ENCODE measurements at places on chromosomes 5 and 9.
A peak's percentile ranks its signal among the peaks of the same experiment; 100 is the strongest.

GRCh38 chr5:13591621-13592020 lies 352.9 kb downstream of the DNAH5 start:
- peak; percentile 93 for DNase-seq

DNA sequence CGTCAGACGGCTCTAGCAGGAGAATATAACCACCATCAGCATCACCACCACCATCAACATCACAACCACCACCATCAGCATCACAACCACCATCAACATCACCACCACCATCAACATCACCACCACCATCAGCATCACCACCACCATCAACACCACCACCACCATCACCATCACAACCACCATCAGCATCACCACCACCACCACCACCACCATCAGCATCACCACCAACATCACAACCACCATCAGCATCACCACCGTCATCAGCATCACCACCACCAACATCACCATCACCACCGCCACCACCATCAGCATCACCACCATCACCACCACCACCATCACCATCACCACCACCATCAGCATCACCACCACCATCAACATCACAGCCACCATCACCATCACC lies 210.7 kb downstream of the C9orf50 start:
- no peak for DNase-seq

DNA sequence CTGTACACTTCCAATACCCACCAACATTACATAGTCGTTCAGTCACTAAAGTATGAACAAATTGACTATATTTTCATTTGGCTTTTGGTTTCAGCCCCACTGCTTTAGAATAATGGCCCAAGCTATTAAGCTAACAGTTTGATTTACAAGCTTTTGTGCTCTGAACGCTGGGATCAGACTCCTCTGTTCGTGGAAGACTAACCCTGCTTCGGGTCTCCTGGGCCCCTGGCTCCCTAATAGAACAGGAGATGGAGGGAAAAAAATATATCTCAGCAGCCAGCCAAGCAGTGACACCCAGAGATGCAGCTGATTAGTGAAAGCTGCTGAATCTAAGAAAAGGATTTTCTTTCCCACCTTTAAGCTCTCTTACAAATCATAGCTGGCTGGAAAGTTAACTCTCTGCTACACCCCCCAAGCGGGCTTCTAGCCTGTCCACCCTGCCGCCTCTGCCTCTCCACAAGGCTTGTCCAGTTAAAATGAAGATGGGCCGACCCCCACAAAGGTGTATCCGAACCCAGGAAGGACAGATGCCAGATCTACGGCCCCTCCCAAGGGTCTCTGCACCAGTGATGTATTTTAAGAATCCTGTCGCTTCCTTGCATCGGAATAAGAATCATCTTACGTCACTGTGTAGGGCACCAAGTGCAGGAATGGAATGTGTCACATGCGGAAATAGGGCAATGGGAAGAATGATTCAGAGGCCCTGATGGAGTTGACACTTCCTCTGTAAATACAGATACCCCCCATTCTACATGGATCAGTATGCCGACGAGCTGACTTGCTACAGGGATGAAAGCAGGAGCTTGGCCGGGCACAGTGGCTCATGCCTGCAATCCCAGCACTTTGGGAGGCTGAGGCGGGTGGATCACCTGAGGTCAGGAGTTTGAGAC lies 33.4 kb upstream of the BARHL1 start:
- no peak for DNase-seq

DNA sequence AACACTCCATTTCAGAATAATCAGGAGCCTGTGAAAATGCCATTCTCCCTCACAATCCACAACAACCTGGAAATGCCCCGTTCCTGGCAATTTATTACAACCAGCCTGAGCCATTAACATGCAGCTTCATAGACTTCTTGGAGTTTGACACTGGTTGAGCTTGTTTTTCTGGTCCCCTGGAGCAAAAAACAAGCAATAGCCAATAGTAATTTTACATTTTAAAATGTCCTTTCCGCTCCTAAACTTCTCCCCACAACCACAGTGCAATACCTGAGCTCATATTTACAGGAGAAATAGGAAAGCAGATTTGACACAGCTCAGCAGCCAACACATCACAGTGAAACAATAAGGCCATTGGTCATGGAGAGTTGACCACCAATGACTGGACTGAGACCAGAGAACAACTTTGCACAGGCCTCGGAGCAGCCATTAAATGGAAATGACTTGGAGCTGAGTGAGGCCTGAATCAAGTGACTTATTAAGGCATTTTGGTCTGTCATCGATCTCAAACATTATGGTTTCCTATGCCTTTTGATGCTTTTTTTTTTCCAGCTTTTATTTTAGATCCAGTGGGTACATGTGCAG lies 73.0 kb downstream of the ENC1 start:
- DNase-seq = no peak

- no peak for DNase-seq
Measured at GRCh38 chr5:67728326-67728890, 487.1 kb upstream of the PIK3R1 start.

- DNase-seq = no peak
Measured at GRCh38 chr9:110327716-110328115, 9.9 kb downstream of the TXNDC8 start.

DNA sequence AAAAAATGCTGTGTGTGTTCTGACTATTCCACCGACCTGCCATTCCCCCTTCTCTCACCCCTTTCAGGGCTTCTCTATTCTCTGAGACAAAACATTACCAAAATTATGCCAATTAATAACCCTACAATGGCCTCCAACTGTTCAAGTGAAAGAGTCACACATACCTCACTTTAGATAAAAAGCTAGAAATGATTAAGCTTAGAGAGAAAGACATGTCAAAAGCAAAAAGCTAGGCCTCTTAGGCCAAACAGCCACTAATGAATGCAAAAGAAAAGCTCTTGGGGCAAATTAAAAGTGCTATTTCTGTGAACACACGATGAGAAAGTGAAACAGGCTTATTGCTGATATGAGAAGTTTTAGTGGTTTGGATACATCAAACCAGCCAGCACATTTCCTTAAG lies 279.6 kb upstream of the GRAMD2B start:
- DNase-seq = no peak

DNA sequence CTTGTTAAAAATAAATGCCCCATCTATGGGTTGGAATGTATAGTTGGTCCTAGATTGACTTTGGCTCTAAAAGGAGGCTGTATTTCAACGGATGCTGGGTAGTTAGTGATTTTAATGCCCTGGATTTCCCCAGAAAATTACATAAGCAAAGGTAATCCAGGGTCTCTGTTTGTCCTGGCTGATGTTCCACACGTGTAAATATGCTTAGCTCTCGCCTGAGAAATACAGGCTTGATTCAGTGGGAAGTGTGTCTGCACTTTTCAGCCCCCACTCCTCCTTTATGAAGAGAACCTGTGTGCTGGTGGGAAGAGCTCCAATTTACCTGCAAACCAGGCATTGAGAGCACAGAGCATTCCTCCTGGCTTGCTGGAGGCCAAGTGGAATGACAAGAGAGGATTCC lies 294.6 kb upstream of the CLINT1 start:
- no peak for DNase-seq
